ENCODE measurements at places on chromosomes 1 and 21.

DNA sequence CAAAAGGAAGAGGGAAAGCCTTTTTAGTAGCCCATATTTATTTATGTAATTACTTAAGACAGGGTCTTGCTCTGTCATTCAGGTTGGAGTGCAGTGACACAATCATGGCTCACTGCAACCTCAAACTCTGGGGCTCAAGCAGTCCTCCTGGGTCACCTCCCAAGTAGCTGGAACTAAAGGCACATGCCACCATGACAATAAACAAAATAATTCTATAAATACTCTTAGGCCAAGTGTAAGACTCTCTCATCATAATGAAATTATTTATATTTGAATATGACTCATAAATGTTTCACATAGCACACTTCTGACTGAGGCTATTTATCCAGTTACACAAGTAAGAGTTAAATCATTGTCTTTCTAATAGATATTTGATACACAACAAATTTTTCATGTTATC is 314.7 kb downstream of the AMY1C start:
- DNase-seq = no peak

GRCh38 chr1:1374589-1374928 is 448 bp downstream of the AURKAIP1 start:
- DNase-seq = no peak

DNA sequence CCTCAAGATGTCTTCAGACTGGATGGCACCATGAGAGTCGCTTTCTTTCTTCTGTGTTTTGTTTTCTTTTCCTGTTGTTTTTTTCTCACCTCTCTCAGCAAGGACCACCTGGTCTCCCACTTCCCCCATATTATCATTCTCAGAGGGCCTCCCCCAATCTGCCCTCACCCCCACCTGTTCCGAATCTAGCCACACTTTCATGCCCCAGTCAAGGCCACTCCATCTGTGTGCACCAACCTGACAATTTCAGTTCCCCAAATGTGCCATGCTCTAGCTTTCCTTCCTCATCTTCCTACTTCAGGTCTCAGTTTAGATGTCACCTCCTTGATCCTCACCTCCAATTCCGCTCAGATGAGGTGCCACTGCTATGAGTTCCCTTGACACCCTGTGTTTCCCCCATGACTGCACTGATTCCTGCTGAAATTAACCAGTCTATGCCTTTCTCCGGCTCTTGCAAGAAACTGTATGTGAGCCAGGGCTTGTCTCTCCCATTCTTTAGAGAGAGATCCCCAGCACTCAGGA is 146.2 kb downstream of the PLPP3 start:
- no peak for DNase-seq

GRCh38 chr1:198128533-198128932 is 28.3 kb upstream of the NEK7 start:
- no peak for DNase-seq

- DNase-seq = no peak
Measured at GRCh38 chr1:87641996-87642395, 313.3 kb downstream of the LMO4 start.

- DNase-seq = no peak
Measured at GRCh38 chr1:232440325-232441035, 189.5 kb downstream of the SIPA1L2 start.

GRCh38 chr1:108096089-108096488 is 104.1 kb downstream of the SLC25A24 start:
- DNase-seq = no peak

DNA sequence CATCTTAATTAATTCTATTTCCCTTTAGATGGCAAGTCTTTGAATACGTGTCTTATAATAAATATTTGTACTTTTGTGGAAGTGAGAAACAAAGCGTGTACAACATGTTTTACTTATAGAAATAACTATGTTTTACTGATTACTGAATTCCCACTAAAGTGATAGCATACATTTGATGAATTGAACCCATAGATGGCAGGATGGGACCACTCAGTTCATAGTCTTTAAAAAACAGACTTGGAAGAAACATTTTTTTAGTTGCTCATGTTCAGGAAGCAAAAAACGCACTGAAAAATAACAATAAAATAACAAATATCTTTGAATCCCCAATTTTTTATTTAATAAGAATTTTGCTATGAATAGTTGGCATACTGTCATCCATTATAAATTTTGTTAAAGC is 507.1 kb upstream of the ZRANB2 start:
- DNase-seq = no peak

DNA sequence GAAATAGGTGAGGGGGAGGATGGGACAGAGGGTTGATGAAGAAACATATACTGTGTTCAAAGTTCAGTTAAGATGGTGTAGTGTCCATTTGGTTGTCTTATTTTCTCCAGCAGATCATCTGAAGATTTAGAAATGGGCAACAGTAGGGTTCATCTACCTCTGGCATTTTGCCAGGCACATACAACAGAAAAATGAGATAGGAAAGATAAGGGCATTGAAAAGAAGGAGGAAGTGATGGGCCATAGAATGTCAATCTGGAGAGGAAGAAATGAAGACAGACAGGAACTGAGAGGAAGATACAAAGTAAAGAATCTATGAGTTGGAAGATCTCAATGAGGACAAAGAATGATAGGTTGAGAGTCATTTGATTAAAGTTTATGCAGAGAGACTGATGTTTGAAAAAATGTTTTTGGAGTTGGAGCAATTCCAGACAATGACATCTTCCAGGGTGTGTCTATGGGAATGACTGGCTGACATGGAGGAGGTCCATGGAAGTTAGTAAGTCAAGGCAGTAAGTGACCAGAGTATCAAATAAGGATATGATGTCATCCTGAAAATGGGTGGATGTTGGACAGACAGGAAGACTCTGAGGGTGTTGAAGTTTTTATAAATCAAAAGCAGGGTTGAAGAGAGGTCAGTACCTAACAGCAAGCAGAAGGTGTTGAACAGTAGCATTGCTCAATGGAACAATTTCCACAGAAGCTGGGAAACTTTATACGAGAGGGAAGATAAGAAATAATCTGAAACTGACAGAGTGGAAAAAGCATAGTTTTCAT is 18.7 kb upstream of the CD55 start:
- DNase-seq = no peak

DNA sequence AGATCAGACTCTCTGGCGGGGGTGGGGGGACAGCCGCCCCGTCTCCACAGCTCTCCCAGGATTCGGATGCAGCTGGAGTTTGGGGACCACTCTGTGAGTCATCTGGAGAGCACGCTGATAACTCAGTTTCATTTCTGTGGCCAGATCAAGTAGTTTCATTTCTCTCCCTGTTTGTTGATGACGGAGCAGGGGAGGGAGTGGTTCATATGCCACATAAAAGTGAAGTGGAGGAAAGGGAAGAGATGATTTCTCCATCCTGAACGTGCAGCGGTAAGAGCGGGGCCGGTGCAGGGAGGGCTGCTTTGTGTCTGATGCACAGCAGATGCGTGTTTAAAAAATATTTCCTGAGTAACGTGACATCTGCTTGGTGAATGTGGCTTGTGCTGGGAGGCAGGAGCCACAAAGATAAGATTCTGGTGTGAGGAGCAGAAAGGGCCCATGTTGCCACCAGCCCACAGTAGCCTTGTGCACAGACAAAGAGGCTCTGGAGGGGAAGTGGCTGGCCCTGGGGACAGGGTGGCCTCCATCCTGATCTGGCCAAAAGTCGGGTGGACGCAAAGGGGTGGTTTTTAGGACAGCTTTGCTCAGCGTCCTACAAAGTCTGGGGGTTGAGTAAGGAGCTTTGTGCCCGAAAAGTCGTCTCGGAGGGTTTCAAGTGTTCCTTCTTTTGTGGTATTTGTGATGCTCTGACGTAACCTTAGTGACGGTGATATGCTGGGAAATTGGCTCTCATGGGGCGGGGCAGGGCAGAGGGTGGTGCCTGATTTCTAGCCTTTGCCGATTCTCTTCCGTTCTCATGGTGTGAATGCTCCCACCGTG is at the start of gene MX2:
MX2 (plus strand) TSS at position 242 of the 819 bp plus-strand sequence. CDS start 14,880 bp downstream, outside the sequence.
- no peak for DNase-seq

DNA sequence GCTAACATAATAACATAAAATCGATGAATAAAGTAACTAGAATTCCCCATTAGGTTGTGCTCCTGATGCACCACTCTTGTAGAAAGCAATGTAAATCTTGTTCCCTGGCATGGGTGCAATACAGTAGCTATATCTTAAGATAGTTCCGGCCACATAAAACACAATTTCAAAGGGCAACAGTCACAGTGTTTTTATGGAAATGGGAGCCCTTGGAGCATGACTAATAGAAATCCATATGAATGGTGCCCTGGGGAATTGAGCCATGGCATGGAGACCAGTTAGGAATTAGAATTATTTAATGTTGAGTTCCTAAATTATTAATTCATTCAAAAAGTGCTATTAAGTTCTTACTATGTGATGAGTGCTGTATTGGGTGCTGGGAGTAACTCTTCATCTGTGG is 118.7 kb downstream of the KCNK2 start:
- no peak for DNase-seq

GRCh38 chr1:117232531-117232930 is 21.8 kb upstream of the VTCN1 start:
- DNase-seq = no peak

GRCh38 chr1:115118086-115118485 is 28.8 kb upstream of the TSPAN2 start:
- DNase-seq = no peak

DNA sequence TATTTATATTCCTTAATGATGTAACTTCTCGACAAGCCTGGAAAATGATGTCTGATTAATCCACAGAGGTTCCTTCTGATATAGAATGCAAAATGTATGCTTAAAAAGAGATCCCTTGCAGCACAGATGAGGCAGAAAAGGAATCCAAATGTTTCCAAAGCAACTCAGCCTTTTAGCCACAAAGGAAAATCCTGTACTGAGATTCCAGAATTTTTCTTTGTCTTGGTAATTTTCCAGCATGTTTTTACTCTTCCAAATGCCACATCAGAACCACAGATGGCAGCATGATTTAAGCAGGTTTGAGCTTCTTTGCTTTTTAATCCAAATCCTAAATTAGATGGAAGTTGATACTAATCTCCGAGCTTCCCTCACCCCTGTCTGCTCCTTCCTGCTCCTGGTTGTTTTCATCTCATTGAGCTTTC is 176.4 kb upstream of the PALMD start:
- DNase-seq = no peak

- DNase-seq = no peak
Measured at GRCh38 chr1:2925918-2926317, 95.3 kb upstream of the ACTRT2 start.

GRCh38 chr1:118136187-118136941 is 48.7 kb downstream of the SPAG17 start:
- no peak for DNase-seq

- no peak for DNase-seq
Measured at GRCh38 chr1:235511470-235512240, 7.4 kb upstream of the B3GALNT2 start.

DNA sequence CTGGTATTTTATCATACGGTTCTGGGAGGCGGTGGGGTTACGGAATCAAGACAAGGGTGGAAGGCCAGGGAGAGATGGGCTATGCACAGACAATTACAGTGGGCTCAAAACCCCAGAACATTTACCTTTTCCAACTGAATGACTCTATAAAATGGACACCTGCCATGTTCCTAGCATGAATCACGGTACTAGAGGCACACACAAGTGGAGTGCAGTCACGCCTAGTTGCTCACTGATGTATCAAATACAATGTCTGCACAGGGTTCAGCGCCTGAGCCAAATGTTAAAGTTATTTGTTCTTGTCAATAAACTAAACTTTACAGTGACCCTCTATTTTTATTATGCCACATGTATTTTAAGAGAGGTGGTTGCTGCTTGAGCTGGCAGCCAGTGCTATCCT is 121.4 kb downstream of the ATG4C start:
- peak; percentile 91 for DNase-seq

GRCh38 chr1:200893411-200893901 is 1.2 kb upstream of the INAVA start:
- DNase-seq = no peak

DNA sequence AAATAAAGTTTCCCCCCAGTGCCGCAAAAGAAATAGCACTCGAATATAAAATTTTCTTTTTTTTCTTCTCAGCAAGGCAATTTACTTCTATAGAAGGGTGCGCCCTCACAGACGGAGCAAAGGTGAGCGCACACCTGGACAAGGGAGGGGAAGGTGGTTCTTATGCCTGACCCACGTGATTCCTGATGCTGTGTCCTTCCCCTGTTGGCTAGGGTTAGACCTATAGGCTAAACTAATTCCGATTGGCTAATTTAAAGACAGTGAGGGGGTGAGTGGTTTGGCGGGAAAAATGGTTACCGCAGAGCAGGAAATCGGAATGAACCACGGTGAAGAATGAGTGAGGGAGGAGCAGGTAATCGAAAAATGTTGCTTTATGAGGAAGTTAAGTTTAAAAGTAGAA is 607 bp upstream of the FAAH start:
- no peak for DNase-seq

DNA sequence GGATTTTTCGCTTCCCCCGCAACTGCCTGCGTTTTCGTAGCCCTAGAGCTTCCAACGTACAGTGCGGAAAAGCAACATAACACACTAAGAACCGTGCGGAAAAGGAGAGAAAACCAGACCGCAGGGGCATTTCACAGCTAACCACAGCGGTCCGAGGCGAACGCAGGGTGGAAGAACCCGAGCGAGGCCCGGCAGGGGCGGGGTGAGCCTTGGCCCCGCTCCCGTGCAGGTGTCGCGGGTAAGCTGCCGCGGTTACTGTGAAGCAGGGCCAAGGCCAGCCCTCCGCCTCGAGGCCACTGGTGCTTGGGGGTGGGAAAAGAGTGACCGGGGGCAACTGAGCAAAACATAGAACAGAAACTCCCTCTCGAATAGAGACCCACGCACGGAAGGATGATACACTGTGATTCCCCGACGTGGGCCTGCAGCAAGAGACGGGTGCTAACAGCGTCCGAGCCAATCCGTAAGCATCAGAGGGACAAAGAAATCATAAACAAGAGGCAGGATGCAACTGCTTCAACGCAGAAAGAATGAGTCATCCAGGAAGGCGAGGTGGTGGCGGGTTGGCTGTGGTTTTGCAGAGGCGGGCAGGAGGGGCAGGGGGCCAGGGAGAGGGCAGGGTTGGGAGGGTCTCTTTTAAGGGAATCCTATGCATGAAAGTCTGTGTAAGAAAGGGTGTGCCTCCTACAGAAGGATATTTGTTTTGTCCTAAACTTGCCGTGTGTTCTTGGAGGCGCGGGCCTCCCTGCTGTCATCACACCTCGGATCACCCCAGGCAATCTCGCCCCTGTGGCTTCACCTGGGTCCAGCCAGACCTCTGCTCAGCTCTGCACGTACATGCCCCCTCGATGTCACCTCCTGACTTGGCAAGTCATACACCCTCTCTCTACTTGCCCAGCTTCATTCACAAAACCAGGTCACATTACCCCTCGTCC is 7.3 kb downstream of the GNG4 start:
- peak; percentile 70 for DNase-seq

DNA sequence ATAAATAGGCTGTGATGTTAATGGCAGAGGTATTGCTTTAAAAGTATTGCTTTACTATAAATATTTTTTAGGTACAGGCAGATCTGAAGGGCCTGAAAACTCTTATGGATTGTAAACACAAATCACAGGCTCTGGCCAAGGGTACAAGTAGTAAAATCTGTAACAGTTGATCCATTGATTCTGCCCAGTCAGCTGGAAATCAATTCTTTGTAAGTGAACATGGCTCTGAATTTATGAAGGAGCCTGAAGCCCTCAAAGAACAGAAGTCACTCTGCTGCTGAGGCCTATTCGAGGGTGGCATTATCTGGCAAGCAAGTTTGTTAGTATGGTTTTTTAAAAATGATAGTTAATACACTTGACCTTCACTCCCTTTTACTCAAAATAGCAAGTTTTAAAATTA is 834.0 kb upstream of the TMPRSS15 start:
- no peak for DNase-seq
